Adipose tissue (tissue), 3 donors: ENCODE measurements at places on chromosomes 11 and 22. TPM values are rescaled to one million over a fixed set of nuclear protein-coding genes. Genes with fewer than 3 reads are reported as not detected.

The OR8A1 gene
- polyA plus RNA-seq: not detected

The APOL4 gene
- polyA plus RNA-seq: 6.1 TPM

The CFAP300 gene
- polyA plus RNA-seq: 0.78 TPM

The IGSF9B gene
- polyA plus RNA-seq: 2.6 TPM

The GGT5 gene
- polyA plus RNA-seq: 68.7 TPM

The POU2AF3 gene
- polyA plus RNA-seq: 0.85 TPM

The CKAP5 gene
- polyA plus RNA-seq: 7.2 TPM

The CALCA gene
- 1.1 TPM for polyA plus RNA-seq

The ESAM gene
- polyA plus RNA-seq: 53.3 TPM

The SPI1 gene
- 49.3 TPM for polyA plus RNA-seq

The EMID1 gene
- 4.4 TPM for polyA plus RNA-seq

The POU2AF1 gene
- 0.51 TPM for polyA plus RNA-seq
